ENCODE measurements at places on chromosomes 16 and 17.

- no peak for DNase-seq
These were observed 67.1 kb downstream of the ASIC2 start for GRCh38 chr17:33225994-33226393.

DNA sequence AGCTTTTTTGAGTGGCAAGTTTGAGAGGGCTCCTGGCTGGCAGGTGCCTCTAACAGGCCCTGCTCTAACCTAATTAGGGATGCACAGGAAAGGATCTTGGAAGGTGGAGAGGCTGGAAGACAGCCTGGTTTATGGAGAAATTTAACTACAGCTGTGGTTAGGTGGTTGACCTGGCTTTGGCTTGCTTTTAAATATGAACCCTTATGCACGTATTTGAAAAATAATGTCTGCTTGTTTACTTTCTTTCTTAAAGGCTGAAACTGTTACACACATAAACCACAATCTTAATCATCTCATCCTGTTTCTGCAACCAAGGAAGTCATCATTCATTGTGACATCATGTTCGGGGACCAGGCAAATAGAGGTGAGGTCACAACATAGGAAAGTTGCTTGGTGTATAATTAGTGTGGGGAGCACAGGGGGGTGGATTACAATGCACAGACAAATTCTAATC, 23.1 kb upstream of the DHRS13 start:
- peak; percentile 72 for DNase-seq

- DNase-seq, result no peak
These were observed 16.8 kb upstream of the TVP23A start for GRCh38 chr16:10835281-10835931.

DNA sequence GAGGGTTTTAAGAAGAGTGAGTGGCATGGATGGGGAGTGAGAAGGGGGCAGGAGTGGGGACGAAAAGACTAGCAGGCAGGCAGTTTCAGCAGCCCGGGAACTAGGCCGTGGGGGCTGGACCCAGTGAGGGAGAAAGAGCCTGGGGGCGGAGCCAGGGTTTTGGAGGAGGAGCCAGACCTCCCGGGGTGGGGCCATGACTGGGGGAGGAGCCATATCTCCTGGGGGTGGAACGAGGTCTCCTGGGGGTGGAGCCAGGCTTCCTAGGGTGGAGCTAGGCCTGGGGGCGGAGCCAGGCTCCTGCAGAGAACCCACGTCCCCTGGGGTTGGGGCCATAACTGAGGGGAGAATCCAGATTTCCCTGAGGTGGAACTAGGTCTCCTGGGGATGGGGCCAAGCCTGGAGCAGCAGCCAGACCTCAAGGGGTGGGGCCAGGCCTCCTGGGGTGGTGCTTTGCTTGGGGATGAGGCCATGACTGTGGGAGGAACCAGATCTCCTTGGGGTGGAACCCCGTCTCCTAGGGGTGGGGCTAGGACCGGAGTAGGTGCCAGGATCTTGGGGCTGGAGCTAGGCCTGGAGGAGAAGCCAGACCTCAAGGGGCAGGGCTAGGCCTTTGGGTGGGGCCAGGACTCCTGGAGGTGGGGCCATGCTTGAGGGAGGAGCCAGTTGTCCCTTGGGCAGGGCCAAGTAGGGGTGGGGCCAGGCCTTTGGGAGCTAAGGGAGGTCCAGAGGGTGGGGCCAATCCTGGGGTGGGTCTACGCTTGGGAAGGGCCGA, 41.7 kb upstream of the JPH3 start:
- DNase-seq, result no peak

DNA sequence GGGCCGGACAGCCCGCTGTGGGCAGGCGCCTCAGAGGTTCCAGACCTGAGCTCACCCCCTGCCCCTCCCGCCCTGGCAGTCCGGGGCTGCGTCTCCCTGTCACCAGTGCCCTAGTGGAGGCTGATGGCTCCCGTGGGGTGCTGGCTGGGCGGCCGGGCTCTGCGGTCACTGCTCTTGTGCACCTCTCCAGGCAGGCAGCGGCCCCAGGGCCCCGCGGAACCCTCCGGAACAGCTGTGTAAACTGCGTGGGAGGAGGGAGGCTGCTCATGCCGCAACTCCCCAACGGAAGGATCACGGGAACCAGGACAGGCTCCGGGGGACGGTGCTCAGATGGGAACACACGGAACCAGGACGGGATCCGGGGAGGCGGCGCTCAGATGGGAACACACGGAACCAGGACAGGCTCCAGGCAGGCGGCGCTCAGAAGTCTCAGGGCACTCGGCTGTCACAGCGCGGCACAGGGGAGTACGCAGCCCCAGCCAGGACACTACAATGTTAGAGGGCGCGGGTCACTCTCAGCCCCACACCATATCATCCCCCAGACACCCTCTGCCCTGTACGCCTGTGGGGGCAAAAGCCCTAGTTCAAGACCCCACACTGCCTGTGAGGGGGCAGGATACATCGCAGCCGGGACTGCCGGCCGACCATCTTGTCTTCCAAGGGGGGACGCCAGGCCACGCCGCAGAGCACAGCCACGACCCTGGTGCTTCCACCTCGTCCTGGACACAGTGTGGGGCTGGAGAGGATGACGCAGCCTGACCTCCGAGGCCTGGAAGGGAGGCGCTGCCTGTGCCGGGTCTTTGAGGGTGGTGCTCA, 74.0 kb upstream of the GNG13 start:
- DNase-seq, result no peak

DNA sequence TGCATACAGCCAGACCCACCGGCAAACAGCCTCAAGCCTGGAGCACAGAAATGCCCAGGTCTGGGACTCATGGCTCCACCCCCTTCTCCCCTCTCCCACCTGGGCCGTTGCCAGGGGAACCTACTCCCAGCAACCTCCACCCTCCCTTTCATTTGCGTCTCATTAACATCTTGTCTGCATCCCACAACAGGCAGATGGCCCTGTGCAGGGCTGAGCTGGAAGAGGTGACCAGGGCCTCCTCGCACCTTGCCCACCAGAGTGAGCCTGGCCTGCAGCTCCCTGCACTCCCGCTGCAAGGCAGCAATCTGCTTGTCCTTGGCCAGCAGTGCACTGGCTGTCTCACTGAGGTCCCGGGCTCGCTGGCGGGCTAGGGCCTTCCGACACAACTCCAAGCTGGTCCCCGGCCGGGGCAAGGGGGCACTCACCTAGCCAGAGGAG, 3.3 kb downstream of the TSPOAP1 start:
- no peak for DNase-seq

DNA sequence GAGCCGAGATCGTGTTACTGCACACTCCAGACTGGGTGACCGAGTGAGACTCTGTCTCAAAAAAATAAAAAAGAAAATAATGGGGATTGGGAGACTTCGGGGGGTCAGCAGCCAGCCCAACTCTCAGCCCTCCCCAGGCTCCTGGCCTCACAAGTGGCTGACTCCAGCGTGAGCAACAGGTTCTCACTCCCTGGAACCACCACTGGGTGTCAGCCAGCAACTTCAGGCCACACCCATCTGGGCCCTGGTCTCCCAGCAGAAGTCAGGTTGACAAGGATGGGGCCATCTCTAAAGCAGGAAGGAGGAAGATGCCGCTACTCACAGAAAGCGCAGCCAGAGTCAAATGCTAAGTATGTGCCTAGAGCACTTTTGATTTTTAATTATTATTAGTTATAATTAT, 139.4 kb downstream of the C16orf78 start:
- no peak for DNase-seq

GRCh38 chr17:41296846-41297245, 5.8 kb downstream of the KRTAP29-1 start:
- no peak for DNase-seq

GRCh38 chr16:66610111-66610820, 5.8 kb downstream of the CMTM3 start:
- no peak for DNase-seq

GRCh38 chr17:36623281-36623680, 21.9 kb downstream of the MRM1 start:
- DNase-seq, result no peak
